ENCODE measurements at places on chromosomes 6 and 20.

DNA sequence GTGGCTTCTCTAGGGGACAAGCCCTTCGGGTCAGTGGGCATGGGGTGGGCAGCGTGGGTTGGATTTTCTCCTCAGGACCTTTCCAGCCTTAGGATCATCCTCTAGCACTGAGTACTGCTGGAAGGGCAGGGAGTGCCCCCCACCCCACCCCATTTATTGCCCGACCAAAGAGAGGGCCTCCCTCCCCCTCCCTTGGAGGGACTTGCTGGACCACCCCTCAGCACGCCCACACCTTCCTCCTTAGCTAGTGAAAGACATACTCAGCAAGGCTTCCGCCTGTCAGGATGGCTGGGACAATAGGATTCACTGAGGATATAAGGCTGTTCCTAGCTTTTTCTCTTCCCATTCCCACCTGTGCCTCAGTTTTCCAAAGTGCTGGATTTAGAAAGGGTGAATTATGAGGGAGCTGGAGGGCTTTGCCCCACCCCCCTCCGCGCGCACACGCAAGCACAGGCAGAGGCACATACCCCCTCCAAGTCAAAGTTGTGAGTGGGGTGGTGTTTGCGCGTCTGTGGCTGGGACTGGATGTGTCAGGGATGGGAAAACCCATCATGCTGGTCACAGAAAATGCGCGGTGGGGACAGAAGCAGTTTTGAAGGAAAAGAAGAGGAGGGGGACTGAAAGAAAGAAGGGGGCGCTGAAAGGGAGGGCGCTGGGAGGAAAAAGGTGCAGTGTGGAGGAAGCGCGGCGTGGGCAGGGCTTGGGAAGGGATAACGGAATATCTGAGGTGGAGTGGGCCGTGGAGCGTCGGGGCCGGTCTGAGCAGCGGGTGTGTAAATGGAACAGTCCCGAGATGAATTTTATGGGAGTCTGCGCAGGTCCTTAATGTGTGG is 693 bp upstream of the SLC29A1 start:
- peak; percentile 45 for DNase-seq

DNA sequence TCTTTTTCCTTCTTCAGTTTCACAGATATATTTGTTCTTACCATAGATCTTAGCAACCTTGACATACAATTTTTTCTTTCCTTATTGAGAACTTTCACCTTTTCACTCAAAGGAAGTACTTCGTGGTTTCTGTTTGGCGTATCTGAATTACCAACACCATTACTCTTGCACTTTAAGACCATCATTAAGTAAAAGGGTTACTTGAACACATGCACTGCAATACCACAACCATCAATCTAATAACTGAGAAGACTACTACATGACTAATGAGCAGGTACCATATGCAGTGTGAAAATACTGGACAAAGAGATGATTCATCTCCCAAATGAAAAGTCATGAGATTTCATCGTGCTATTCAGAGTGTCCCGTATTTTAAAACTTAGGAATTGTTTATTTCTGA is 21.7 kb upstream of the SENP6 start:
- DNase-seq, result no peak

- no peak for DNase-seq
Observed at GRCh38 chr20:48668451-48668946, 159.3 kb downstream of the PREX1 start.

DNA sequence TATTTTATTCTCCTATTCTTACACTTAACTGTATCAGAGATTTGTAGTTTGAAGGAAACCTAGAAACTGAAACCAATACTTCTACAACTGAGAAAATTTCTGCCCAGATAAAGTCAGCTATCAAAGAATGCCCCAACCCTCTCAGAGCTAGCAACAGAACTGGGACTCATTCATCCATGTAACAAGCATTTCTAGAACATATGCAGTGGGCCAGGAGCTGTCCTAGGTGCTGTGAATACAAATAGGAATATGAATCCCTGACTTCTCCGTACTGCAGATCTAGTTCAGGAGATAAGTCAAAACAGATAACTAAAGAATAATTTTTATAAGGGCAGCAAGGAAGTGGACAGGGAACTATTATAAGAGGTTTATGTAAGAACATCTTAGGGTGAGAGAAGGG is 654.1 kb upstream of the NOX3 start:
- no peak for DNase-seq

DNA sequence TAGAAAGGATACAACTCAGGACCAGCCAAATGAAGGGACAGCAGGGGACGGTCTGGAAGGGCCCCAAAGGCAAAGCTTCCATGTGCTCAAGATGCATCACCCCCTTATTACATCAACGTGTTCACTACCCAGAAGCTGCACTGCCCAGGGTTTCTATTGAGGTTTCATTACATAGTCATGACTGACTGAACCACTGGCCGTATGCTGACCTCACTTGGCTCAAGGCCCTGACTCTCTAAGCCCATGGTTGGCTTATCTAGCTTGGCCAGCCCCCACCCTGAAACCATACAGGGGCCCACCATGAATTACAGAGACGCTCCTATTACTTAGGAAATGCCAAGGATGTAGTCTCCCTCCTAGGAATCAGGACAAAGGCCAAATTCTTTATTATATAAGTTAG is 179.4 kb downstream of the FOXC1 start:
- DNase-seq, result peak; percentile 54

GRCh38 chr6:160519603-160520042 is 144.5 kb downstream of the LPA start:
- DNase-seq, result no peak

GRCh38 chr6:73811706-73812105 is 115.7 kb downstream of the CD109 start:
- DNase-seq, result no peak

DNA sequence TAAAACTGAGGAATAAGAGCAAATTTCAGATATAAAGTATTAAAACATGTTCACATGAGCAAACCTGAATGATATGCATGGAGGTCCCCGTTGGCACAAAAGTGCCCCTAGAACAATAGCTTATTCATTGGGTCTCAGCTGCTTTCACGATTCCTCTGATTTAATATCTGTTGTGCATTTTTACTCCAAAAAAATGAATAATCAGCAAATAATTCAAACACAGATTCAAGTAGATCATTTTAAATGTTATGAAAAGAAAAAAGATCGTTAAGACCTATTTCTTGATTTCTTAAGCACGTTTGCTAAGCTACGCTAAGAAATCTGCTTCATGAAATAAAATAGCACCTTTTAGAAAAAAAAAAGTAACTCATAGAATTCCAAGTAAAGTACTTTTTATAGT is 21.7 kb downstream of the HUS1B start:
- DNase-seq, result no peak

- DNase-seq, result no peak
Observed at GRCh38 chr6:110367825-110368224, 9.7 kb upstream of the METTL24 start.

GRCh38 chr20:37755665-37756064 is 61.8 kb downstream of the CTNNBL1 start:
- DNase-seq, result no peak

DNA sequence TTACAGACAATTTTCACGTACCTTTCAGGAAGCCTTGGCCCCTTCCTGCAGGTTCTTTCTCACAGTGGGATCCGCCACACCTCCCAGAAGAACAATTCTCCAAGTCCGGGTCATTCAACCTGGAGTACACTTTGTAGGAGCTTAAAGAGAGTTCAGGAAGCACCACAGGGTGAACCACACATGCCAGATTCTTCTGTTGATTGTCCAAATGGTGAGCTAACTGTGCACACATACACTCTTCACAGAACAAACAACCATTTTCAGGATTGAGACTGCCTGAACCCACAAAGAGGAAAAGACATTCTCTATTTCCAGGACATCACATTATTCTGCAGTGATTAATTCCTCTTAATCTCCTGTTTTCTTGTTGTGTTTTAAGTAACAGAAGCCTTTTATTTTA is 51.0 kb downstream of the SCGN start:
- no peak for DNase-seq

GRCh38 chr6:109332748-109333147 is 49.5 kb downstream of the CD164 start:
- no peak for DNase-seq

- DNase-seq, result no peak
Observed at GRCh38 chr6:139925894-139926641, 551.6 kb upstream of the CITED2 start.

GRCh38 chr6:160188773-160189172 is 67.2 kb downstream of the SLC22A1 start:
- DNase-seq, result no peak

- DNase-seq, result no peak
Observed at GRCh38 chr20:57688864-57689263, 21.0 kb downstream of the PMEPA1 start.

DNA sequence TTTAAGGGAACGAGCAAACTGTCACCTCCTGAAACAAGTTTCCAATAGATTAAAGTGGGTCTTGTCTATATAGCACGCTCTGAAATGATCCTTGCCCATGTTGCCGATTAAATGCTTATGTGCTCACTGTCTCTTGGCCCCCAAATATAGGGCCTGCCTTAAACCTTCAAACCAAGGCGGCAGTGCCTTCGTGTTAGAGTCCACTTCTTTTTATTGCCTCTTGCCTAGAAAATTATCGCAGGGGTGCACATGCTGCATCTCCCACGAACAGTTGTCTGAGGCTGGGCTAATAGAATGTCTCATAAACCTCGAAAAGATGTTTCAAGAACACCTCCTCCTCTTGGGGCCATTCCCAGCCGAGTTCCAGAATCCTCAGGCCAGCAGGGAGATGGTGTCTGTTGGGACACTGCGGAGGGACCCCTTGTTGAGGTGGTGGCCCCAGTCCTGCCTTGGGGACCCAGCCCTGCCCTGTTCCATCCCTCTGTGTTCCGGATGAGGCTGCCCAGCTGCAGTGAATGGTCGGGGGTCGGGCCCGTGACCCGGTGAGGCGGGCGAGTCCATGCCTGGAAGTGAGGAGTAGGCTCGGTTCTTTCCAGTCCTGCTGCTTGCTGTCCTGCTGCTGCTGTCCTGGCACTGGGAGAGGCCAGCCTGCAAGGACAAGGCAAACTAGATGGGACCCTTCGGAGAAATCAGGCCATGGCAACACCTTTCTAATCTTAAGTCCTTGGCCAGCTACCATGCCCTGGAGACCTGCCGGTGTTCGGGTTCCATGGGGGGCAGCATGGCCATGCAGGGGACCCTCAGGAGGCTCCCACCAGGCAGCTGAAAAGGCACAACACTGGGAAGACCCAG is 34.7 kb upstream of the SLCO4A1 start:
- no peak for DNase-seq

DNA sequence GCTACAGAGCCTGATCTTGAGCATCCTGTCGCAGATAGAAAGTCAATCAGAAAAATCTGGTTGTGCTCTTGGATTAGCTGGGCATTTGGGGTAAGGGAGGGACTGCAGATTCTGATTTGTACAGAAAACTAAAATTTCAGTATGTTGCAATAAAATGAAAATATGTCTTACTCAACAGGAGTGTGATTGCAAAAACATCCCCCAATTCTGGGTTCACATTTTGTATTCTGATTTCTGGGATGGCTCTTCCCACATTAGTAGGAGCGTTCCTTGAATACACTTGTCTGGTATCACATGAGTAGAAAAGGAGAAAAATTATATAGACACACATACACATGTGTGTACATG is 40.5 kb downstream of the PANK2 start:
- DNase-seq, result no peak

- no peak for DNase-seq
Observed at GRCh38 chr20:41076776-41077175, 48.2 kb downstream of the TOP1 start.

DNA sequence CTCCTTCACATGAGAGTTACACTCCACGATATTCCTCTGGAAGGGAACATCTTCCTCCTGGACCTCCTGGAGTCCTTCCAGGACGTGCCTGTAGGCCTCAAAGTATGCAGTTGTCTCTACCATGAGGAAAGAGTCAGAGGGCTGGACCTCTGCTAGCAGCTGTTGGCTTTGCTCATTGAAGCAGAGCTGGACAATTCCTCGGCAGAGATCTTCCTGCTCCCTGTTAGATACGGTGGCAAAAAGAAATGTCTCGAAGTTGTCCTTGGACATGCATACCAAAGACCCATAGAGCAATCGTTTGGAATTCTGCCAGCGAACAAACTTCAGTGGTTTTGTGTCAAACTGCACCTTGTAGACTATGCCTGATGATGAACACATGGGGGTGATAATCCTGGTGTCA is 7.7 kb downstream of the ZNFX1 start:
- no peak for DNase-seq

GRCh38 chr20:2285613-2286012 is 10.2 kb upstream of the TGM3 start:
- DNase-seq, result peak; percentile 41

- DNase-seq, result no peak
Observed at GRCh38 chr6:161211380-161212035, 62.4 kb downstream of the AGPAT4 start.

- no peak for DNase-seq
Observed at GRCh38 chr20:25197183-25197869, 1.8 kb downstream of the ENTPD6 start.

GRCh38 chr6:38583523-38583922 is 56.2 kb downstream of the BTBD9 start:
- DNase-seq, result no peak

DNA sequence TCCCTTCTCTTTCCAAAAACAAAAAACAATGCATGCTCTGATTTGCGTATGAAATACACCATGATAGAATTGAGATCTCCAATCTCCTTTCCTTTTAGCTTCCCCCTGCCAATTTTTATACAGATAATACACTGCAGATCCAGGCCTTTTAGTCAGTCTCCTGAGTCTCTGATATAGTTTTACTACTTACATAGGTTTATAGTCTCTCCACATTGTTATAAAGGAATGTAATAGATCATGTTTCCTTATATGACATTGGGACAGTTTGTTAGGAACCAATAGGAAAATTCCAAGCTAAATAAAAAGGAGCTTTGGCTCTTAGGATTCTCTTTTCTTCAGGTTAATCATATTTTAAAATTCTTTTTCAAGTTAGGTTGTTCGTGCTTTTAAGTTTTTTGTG is 36.5 kb downstream of the TBPL1 start:
- DNase-seq, result peak; percentile 7

GRCh38 chr20:7291946-7292345 is 524.5 kb downstream of the BMP2 start:
- no peak for DNase-seq

- DNase-seq, result no peak
Observed at GRCh38 chr6:34339432-34339831, 53.0 kb downstream of the NUDT3 start.

DNA sequence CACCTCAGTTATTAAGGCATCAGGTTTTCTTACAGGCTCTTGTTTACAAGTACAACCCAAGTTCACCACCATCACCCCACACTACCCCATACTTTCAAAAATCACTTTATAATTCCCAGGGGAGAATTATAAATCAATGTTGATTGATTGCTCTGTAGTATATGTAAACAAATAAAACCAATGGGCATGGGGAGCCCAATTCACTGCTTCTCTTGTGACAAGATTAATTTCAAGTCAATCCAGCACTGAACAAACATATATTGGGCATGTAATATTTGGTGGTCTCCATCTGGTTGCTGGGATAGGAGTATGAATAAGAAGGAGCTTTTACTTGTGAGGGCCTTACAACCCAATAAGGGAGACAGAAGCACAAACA is 95.8 kb downstream of the CLVS2 start:
- DNase-seq, result no peak

- peak; percentile 8 for DNase-seq
Observed at GRCh38 chr6:83518816-83519480, 6.6 kb downstream of the PRSS35 start.

GRCh38 chr20:15913391-15914025 is 659.7 kb downstream of the KIF16B start:
- DNase-seq, result no peak

GRCh38 chr20:919491-919916 is 3.4 kb upstream of the ANGPT4 start:
- no peak for DNase-seq
